ENCODE measurements at places on chromosomes 2 and 18.

DNA sequence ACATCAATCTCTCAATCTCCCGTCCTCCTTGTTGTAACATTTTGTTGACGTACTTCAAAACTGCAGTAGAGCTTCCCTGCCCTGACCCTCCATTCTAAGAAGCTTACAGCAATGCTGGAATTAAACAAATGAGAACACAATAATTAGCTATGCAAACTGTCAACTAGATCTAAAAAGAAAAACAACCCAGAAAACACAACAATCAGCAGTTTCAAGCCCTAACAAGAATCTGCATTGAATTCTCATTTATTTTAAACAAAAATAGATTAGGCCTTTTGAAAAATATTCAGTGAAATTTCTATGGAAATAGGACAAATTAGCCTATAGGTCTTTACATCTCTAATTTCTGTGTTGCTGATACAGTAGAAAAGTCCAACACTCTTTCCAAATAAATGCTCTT is 807.0 kb upstream of the FSHR start:
- DNase-seq: no peak

- DNase-seq: no peak
These were observed 41.6 kb upstream of the NRP2 start for GRCh38 chr2:205640716-205641115.

DNA sequence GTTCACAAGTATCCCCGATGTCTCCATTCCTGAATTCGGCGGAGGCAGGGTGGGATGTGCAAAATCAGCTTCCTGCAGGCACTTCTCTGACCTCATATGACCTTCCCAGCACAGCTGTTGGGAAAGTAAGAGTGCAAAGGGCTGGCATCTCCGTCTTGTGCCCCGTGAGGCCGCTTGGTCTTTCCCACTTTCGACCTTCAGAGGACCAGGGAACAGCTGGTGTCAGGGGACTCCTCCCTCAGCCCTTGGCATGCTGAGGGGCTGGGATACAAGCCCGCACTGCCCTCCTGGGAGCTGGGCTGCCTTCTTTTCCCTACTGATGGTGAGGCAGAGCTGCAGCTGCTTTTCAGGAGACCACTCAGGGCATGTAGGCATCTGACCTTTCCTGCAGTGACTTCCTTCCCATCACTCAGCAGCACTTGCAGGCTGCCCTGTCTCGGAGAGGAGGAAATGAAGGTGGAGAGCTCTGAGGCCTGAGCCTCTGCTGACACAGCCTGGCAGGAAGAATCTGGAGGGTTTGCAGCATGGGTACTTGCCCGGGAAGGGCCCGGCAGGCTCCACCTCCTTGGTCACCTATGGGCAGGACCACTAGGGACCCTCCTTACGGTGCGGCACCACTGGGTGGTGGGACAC is 277.2 kb upstream of the HS6ST1 start:
- DNase-seq: no peak

- DNase-seq: no peak
These were observed 252.4 kb downstream of the LPIN1 start for GRCh38 chr2:11998626-11999378.

GRCh38 chr2:235078182-235078581 is 126.4 kb downstream of the SH3BP4 start:
- DNase-seq: no peak

DNA sequence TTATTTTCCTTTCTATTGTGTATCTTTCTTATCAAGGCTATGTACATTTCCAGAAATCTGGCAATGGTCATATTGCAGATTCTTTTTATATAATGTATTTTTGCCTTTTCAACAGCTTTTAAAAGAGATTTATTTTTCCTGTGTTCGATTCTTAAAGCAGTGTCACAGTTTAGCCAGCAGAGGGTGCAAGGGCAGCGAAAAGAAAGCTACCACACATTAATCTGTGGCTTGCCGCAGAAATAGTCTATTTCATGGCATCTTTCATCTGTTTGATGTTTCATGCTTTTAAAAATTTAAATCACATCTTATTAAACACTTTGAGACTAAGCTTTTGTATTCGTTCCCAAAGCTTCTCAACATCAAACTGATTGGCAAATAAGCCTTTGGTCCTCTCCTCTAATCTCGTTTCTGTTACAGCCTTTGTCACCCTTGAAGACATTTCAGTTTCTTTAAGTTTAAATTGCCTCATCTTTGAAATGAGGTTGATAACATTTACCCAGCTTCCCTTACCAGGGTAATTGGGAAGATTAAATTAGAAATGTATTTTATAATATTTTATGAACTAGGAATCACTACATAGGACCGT is 73.3 kb downstream of the PIK3C3 start:
- DNase-seq: no peak

- no peak for DNase-seq
These were observed 138.7 kb downstream of the MGAT5 start for GRCh38 chr2:134392442-134393074.
